ENCODE measurements at places on chromosomes 5 and 9.

DNA sequence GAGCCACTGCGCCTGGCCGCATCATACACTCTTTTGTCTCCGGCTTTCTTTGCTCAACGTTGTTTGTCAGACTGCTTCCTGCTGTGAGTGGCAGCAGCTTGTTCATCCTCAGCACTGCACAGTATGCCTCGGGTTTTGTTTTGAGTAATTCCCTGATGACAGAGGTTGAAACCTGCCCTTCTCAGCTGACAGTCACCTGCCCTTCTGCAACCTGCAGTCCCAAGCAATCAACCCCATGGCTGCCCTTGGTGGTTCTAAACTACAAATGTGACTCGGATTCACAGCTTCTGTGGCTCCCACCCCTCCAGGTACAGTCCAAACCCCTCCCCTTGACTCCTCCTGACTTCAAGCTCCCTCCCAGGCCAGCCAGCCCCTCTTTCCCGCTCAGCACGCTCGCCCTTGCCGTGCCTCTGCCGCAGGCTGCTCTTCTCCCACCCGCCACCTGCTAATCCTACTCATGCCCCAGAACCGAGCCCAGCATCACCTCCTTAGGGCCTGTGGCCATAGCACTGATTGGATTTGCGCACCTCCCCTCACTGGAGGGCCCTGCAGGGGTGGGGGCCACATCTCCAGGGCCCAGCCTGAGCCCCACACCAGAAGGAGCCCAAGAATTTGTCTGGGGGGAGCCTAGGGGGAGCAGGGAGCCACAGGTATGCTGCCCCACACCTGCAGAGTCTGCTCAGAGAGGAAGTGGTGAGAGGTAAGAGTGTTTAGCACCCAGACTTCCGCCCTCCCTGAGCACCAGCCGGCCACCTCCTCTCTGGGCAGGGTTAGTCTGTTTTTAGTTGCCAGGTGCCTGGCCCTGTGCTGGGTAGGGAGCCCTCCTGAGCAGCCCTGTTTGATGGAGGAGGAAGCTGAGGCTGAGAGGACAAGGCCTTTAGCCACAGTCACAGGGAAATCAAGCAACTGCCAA lies 10.1 kb downstream of the EEIG1 start:
- DNase-seq = no peak

GRCh38 chr5:118551031-118551430 lies 437.3 kb downstream of the DTWD2 start:
- no peak for DNase-seq

DNA sequence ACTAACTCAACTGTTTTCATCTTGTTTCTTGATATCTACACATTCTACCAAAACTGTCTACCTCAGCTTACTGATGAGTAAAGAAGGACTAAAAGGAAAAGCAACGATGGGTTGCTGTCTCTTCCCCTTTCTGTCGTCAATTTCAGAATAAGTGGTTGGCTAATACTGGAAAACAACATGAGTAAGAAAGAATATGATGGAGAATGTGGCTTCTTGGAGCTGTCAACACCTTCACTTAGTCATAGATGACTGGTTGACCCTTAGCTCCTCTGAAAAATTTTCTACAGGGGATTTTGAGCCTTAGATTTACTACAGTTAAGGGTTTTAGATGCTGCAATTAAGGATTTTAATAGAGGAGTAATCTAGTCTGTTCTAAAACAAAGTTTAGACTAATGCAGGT lies 797.9 kb downstream of the TLE4 start:
- DNase-seq = no peak

DNA sequence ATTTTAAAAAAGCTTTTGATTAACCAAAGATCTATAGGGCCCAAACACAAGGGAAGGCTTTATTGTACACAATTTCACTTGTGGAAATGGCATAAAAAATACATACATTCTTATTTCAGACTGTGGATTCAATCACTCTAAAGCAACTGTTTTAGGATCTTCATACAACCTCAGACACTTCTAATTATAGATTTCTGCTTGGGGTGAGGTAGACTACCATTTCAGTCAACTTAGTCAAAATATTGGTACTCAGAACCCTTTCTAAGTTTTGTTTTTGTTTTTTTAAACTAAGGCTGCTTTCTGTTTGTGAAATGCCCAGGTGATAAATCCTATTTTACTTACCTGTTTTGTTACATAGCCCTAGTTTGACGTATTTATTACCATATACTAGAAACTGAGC lies 284.5 kb upstream of the RASA1 start:
- no peak for DNase-seq

DNA sequence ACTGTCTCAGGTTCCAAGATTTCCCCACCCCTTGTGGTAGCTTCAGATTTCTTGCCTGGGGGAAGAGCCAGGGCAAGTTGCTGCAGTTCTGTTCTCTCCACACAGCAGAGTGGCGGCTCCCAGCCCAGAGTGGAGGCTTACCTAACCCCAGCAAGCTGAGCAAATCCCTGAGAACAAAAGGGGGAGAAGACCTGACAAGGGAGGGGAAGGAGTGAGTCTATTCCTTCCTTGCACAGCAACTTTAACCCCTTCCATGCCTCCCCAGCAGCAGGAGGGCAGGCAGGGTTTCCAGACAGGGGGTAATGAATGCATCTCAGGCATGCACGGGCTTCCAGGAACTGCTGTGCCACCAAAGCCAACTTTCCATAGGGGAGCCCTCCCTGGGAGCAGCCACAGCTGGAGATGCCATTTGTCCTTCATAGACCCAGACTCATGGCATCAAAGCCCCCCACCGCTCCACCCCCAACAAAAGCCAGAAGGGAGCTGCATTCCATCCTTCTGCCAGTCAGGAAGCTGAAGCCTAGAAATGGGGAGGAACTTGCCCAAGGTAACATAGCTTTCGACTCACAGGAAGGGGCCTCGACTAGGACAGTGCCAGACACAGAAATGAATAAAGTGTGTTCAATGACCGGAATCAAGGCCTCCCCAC lies 28.8 kb upstream of the FAT2 start:
- DNase-seq = peak; percentile 55

DNA sequence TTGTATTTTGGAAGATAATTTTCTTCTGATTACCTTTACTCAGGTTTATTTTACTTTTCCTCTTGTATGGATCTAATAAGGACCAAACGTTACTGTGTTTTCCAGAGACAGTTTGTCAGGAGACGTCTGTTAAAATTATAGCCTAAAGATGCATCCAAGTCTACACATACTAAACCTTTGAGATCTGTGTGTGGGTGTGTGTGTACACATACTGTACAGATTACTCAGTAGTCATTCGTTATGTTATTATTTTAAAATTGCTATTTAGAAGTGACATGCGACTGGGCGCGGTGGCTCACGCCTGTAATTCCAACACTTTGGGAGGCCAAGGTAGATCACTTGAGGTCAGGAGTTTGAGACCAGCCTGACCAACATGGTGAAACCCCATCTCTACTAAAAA lies 51.6 kb upstream of the CNTLN start:
- DNase-seq = peak; percentile 22
